Bronchial smooth muscle cell (primary cell): ENCODE measurements at places on chromosomes 5 and 9. TPM values are rescaled to one million over a fixed set of nuclear protein-coding genes. Genes with fewer than 3 reads are reported as not detected.

The ALDH7A1 gene
- 52.8 and 59.6 TPM in 2 replicates for total RNA-seq

The SUSD3 gene
- total RNA-seq, result 0.32 and 0.94 TPM in 2 replicates

The STPG3 gene
- 0.16 TPM in 1 of 2 replicates, not detected in the other for total RNA-seq

The FGD3 gene
- total RNA-seq, result not detected in 2 replicates

The WWC1 gene
- 0.17 and 0.32 TPM in 2 replicates for total RNA-seq
